Ovary (tissue), 10 donors: ENCODE measurements at places on chromosomes 3 and 15. TPM values are rescaled to one million over a fixed set of nuclear protein-coding genes. Genes with fewer than 3 reads are reported as not detected.

DNA sequence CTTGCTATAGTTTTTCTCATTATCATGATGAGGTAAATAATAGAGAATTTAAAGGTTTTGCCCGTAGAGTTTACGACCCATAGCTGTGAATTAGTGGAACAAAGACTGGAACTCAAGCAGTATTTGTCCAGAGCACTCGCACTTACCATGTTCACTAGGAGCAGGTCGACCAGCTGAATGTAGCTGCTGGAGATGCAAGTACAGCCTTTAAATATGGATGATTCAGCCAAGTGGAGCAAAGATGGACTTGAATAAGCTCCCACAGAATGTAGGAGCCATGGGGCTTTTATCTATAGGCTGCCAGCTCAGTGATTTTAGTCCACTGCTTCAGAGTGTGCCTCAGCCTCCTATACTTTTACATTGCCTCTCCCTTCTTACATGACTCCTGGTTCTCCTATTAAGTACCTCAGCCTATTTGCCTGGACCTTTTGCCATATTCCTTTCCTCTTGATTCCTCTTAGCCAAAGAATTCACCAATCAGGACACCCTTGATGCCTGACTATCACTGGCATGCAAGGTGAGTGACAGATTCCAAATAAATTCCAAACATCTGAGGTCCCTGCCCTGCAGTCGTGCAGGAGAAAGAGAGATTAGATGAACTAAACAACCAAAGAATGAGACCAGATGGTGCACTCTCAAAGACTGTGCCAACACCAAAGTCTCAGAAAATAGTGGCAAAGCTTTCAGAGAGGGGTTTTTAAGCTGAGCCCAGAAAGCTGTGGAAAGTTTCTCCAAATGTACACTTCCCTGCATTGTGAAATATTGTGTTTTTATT lies 3.9 kb downstream of the MKRN3 start:
- DNase-seq: no peak

GRCh38 chr3:99429502-99429901 lies 208.9 kb upstream of the COL8A1 start:
- no peak for DNase-seq

GRCh38 chr3:74491874-74492273 lies 122.6 kb downstream of the CNTN3 start:
- DNase-seq: no peak

DNA sequence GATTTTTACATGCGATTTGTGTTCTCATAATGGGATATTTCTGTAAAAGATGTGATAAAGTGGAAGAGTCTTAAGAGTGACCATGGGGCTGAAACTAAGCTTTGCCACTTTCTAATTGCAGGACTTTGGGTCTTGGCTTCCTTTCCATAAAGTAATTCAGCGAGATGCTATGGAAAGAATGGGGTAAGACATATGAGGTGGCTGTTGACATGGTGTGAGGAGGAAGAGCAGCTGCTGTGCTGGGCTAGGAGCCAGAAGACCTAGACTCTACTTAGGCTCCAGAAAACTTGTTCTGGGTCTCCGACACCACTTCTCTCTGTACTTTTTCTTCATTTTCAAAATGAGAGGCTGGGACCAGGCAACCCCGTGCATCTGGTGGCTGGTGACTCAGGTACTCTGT lies 654.5 kb upstream of the CFAP20DC start:
- DNase-seq: no peak

Gene HHATL
- polyA plus RNA-seq: 0.12 TPM

Gene CHRM5
- not detected for polyA plus RNA-seq

Gene GRM7
- 0.85 TPM for polyA plus RNA-seq

Gene STRIT1
- polyA plus RNA-seq: not detected
